CD4-positive, alpha-beta T cell treated with Interleukin-10 for 1 hour (primary cell): ENCODE measurements at places on chromosomes 6 and 20.

DNA sequence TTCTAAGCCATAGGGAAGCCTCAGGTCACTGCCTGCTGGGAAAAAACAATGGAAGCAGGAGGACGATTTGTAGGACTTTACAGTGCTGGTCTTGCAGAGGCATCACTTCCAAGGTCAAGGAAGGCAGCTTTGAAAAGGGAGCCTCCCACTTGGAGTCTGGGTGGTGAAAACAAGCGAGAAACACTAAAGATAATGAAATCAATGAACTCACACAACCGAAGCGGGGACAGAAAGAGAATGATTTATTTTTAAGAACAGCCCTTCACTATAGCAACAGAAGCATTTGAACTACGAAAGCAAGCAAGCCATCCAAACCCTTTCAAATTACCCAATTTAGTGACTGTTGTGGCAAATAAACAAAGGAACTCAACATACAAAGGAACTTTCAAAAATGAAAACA is 227.5 kb downstream of the THBS2 start:
- DNase-seq = no peak

- no peak for DNase-seq
Measured at GRCh38 chr6:55058682-55059081, 115.6 kb upstream of the HCRTR2 start.

DNA sequence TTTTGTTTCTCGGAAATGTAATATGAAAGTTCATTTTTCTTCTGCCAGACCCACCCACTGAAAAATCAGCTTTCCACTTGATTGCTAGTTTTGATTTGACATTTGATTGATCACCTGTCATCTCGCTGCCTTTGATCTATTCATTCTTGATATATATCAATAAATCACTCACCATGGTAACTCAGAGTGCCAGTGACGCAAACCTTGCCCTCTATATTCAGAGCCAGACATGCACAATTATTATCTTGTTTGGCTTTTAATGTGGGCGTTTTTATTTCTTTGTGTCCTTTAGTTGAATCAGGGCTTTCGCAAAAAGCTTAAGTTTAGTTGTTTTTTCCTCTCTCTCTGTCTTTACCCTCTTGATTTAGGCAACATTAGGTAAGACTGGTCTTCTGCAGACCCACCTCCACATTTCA is 2.0 kb downstream of the TSHZ2 start:
- DNase-seq = peak; percentile 74

- DNase-seq = peak; percentile 38
Measured at GRCh38 chr20:32336918-32337347, 21.2 kb upstream of the ASXL1 start.

DNA sequence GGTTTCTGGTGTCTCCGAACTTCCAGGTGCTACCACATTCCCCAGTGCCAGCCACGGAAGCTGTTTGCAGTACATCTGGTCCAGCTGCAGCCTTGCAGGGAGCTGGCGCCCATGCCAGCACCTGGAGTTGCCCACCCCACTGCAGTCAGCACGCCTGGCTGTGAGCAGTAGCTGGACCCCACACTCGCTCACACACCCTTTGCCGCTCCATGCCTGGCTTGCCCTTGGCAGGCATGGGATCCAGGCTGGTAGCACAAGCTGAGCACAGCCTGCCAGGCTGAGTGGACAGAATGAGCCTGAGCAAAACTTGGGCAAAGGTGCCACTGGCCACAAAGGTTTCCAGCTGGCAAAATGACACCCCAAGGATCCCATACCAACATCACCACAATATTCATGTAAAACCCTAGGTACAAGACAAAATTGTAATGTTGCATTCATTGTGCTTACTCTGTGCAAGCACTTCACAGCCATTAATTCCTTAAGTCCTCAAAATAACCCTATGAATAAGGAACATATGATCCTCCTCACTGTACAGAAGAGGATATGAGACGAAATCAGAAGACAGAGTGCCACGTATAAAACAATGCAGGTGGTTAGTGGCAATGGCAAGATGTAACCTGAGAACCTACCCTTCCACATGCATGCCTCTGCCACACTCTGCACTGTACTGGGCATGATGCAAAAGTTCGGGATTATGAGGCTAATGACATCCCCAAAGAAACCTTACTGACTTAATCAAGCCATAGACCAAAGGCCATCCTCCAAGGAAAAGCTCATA is 18.3 kb downstream of the KIF16B start:
- no peak for DNase-seq

- no peak for DNase-seq
Measured at GRCh38 chr6:135188718-135189117, 7.6 kb downstream of the MYB start.

GRCh38 chr6:96939007-96939805 is 14.7 kb downstream of the KLHL32 start:
- DNase-seq = no peak

GRCh38 chr20:62534526-62535221 is 58.9 kb upstream of the GATA5 start:
- no peak for DNase-seq

DNA sequence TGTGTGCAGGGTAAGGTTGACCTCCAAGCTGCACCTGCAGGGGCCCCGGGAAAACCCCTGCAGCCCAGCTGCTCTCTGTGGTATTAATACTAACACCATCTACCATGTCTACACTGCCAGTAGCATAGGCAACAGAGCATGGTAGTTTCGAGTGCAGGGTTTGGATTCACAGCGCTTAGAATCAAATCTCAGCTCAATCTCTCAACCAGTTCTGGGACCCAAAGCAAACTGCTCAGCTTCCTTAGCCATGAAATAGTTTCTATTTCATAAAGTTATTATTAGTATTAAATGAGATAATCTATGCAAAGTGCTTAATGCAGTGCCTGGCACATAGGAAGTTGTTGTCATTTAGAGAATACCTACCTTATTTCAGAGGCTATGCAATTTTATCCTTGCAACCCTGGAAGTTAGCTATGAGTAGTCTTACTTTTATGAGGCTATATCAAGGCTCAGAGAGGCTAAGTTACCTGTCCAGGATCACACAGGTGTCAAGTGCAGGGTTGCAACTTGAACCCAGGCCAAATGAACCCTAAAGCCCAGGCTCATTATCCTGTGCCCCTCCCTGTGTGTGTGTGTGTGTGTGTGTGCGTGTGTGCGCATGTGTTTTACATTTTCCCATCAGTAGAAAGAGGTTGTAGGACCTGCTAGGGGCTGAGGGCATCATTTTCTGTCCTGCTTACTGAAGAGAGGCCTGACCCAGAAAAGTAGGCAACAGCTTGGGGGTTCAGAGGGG is 27.6 kb upstream of the MRPS18A start:
- DNase-seq = no peak

DNA sequence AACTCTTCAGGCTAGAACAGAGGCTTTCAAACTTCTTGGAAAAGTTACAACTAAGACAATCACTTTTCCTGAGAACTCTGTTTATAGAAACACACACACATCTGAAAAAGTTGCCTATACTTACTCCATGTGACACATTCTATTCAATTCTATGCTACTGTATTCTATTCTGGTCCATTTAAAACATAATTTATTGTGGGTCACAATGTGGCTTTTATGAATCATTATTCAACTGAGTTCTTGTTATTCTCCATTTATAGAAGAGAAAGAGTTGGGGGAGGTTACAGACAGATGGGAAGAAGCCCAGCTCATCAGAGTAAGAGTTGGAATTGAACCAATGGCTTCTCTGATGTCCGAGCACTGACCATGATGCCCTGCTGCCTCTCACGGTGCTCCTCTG is 21.6 kb upstream of the BCAS1 start:
- DNase-seq = no peak

DNA sequence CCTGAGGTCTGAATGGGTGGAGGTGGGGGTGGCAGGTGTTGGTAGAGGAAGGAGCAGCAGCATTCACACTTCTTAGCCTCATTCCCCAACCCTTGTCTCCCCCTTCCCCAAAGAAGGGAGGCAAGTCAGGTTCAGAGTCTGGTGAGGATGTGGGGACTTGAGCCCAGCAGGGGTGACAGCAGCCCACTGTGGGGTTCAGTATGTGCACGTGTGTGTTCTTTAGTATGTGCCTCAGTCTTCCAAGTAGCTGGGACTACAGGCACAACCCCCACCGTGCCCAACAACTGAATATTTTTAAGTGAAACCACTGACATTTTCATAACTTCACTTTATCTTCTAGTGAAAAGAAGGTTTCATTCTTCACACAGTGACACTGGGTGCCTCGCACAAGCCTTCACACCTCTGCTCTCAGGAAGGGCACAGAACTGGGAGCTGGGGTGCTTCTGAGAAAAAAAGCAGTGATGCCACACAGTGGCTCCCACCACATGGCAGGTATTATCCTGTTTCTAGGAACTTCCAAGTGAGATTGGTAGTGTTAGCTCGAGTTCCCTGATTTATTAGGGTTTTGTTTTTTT is 33.4 kb upstream of the PRELID3B start:
- DNase-seq = no peak

GRCh38 chr20:50398064-50398463 is 112.1 kb upstream of the PTPN1 start:
- DNase-seq = no peak

DNA sequence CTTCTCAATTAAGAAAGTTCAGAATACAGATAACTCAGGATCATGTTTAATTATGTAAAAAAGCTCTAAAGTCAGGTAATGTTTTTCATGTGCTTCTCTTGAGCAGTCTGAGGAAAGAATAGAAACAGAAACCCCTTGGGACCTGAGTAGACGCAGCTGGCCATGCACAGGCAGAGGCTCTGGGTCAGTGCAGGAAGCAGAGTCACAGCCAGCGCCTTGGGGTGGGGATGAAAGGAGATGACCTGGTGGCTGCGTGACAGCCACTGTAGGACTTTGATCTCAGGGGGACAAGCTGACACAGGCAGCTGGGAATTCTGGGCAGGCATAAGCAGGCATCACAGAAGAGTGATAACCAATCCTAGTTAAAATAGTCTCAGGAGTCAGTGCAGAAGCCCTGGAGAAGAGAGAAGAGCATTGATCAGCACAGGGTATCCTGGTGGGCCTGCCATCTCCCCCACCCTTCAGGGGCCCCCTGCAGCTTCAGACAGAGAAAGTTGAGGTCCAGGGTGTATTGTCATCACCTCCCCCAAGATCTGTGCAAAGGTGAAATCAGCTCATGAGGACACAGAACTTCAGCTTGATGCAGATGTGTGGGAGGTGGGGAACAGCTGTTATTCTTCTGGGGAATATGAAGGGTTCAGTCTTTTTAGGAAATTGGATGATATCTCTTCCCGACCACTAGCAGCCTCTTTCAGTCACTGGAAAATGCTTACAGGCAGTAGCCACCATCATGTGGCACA is 6.4 kb downstream of the HLA-DQB1 start:
- DNase-seq = no peak

DNA sequence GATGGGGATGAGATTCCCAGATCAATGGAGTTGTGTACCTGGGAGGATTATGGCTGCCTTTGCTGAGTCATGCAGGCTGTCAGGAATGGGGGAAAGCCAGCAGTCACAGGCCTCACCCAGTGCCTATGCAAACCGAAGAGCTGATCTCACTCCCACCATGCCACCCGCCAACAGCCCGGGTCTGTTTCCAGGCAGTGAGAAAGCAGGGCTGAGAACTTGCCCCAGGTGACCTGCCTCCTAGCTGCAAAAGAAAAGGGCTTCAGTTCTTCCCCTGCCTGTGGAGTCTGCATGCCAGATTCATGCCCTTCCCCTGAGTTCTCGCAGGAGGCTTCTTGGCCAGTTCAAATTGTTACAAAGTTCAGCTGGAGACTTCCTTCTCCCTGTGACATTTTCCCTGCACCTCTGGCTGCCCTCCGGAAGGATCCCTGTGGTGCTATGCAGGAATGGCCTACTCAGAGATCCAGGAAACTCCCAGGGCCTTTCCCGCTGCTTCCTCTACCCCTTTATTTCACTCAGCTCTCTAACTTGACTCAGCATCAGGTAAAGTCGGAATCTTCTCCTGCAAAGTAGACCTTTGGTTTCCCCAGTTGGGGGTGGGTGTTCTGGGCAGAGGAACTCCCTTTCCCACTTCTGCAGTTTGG is 71.5 kb upstream of the B3GAT2 start:
- no peak for DNase-seq

- no peak for DNase-seq
Measured at GRCh38 chr20:49579195-49579594, 11.3 kb upstream of the PTGIS start.

DNA sequence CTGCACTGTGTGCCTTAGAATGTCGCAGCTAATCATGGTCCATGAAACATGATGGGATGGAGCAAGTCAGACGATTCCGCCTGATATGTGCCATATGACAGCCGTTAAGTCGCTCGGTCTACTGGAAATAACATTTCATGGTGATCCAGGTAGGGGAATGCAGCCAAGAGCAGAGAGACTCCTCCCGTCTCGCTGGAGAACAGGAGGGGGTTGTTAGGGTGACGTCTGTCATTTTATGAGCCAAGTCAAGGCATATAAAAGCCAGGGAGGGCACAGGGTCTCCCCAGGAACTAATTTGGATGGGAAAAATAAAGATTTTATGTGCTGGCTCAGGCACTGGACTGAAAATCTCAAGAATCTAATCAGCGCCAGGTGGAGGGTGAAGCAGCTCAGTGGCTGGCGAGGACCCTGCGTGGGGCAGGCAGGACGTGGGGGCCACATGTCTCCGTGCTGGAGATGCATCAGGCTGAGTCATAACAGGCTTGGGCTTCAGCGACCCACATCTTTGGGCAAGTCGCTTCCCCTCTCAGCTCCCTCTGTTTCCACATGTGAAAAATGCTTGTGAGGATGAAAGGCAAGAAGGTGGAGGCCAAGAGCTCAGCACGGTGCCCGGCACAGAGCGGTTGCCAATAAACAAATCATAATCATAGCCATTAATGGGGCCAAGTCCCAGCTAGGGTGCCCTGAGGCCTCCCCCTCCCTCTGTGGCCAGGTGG is 234.6 kb downstream of the ANKRD60 start:
- no peak for DNase-seq
